Activated naive CD8-positive, alpha-beta T cell treated with anti-CD3 and anti-CD28 coated beads for 36 hours (primary cell): ENCODE measurements at places on chromosomes 3 and 15. TPM values are rescaled to one million over a fixed set of nuclear protein-coding genes. Genes with fewer than 3 reads are reported as not detected.

- H3K4me3 ChIP-seq, result no peak overlapping the region
- peaks cover 3% of the 10 kb centered on the region for H3K27me3 ChIP-seq
- DNase-seq, result no peak
- no peaks in the 10 kb centered on the region for H3K36me3 ChIP-seq
Measured at GRCh38 chr3:193269343-193270028, 28.5 kb downstream of the PLAAT1 start.

Gene FSD2
- not detected for total RNA-seq

Gene FGF12
- not detected for total RNA-seq

Gene SELENOT
- total RNA-seq, result 107 TPM
